Stimulated activated CD4-positive, alpha-beta T cell treated with anti-CD3 and anti-CD28 coated beads, Interleukin-1b, Interleukin-23, amount 100 ng/mL, for 1 hour (primary cell): ENCODE measurements at places on chromosomes 3 and 15.

DNA sequence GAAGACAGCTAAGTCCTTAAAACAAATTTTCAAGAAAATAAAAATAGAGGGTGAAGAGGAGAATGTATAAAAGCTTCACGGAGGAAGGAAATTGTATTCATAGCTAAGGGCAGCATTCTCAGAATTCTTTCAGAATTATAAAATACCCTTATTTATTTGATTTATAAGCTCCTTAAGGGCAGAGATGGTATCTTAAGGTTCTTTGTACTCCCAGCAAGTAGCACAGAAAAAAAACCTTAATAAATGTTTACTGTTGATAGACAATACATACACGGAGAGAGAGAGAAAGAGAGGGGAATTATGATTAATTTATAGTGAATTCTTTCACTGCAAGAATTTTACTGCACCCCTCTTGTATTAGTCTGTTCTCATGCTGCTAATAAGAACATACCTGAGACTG, 375.6 kb upstream of the CCDC54 start:
- DNase-seq: no peak

GRCh38 chr15:27723821-27724220, 375.3 kb downstream of the OCA2 start:
- DNase-seq: no peak

DNA sequence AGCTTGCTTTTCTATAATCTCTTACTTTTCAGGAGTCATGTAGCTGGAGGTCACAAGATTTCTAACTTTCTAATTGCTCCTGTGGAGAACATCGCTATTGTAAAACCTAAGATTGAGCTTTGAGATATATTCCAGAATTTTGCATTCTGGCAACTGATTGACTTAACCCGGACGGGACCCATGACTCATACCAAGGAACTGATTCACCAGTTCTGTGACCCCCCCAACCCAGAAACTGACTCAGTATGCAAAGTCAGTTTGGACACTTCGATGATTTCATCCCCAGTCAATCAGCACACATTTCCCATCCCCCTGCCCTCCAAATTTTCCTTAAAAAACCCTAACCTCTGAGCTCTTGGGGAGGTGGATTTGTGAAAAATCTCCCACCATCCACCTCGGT, 396.5 kb upstream of the GBE1 start:
- DNase-seq: no peak

DNA sequence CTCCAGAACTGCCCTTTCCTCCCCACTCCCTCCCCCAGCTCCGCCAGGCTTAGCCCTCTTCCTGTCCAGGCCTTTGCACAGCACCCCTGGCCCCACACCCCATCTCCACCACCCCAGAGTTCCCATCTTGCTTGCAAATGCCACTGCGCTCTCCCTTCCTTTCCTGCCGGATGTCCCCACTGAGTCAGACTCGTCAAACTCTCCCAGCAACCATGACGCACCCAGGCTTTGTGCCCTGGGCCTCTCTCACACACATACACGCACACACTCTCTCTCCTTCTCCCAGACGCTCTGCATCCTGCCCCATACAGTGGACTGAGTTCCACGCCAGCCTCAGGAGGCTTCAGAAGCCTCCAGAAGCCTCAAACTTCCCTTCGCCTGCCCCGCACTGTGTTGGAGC, 2.8 kb upstream of the CCDC9B start:
- no peak for DNase-seq

DNA sequence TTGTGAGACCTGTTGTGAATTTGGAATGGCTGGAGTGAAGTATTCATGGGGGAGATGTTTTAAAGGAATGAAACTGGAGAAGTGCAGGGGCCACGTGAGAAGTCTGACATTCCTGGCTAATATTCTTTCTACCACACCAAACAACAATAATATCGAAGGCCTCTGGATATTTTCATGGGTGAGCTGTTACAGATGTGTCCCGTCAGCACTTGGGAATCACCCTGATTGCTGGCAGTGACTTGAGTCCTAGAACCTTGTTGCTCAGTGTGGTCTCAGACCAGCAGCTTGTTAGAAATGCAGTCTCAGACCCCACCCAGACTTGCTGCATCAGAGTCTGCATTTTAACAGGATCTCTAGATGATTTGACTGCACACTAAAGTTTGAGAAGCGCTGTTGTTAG, 113.8 kb downstream of the ITPR1 start:
- DNase-seq: no peak

GRCh38 chr15:81386947-81387346, 12.9 kb upstream of the TMC3 start:
- no peak for DNase-seq

- DNase-seq: no peak
These were observed 52.7 kb upstream of the ATOSA start for GRCh38 chr15:52731732-52732470.

DNA sequence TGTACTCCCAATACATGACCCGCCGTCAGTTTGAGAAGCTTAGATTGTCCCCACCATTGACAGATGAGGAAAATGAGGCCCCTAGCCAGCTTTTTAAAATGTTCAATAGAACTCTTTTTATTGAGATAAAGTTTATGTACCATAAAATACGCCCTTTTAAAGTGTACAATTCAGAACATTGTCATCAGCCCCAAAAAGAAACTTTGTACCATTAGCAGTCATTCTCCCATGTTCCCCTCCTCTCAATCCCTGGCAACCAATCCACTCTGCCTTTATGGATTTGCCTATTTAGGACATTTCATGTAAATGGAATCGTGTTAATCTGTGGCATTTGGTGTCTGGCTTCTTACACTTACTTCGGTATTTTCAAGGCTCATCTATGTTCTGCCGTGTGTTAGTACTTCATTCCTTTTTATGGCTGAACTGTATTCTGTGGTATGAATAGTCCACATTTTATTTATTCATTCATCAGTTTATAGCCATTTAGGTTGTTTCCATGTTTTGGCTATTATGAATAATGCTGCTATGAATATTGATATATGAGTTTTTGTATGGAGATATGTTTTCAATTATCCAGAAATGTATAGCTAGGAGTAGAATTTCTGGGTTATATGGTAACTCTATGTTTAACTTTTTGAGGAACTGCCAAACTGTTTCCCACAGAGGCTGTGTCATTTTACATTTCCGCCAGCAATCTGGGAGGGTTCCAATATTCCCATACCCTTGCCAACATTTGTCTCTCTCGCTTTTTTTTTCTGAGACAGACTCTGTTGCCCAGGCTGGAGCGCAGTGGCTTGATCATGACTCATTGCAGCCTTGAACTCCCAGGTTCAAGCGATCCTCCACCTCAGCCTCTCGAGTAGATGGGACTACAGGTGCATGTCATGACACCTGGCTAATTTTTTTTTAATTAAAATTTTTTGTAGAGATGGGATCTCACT, 15.3 kb upstream of the PTPN23 start:
- no peak for DNase-seq

GRCh38 chr15:78195735-78196201, 38.6 kb downstream of the ACSBG1 start:
- DNase-seq: peak; percentile 2

GRCh38 chr3:51916418-51916817, 13.3 kb upstream of the IQCF1 start:
- DNase-seq: no peak

- no peak for DNase-seq
These were observed 41.5 kb downstream of the HRH1 start for GRCh38 chr3:11195721-11196332.

DNA sequence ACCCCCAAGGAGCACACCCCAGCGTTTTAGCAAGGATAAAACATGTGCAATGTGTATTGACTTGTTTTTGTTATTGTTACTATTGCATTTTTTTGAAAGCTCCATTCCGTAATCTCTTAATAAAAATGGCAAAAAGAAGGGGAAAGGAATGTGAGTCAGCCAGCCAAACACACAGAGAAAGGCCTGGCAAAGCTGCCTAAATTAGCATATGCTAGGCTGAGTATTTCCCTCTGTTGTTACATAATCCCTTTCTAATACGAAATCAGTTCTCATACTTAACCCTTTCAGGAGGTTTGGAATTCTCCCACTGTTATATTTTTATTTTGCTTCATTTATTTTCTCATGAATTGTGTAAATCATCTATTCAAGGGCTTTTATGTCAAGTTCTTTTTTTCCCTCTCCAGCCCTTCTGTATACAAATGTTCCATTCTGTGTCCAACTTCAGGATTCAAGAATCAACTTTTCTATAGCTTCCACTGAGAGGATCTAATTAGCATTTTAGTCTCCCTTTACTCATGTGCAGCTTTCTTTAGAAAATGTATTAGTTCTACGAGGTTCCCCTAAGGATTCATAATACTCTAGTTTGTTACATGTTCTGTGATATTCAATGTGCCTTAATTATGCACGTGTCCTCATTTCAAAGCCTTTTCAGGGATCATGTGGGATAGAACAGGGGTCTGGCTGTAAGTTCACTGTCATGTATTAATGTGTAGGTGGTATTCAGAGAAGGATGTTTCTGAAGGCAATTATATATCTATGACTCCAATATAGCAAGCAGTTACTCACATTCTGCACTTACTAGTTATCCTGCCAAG, 9.2 kb downstream of the CADM2 start:
- no peak for DNase-seq

DNA sequence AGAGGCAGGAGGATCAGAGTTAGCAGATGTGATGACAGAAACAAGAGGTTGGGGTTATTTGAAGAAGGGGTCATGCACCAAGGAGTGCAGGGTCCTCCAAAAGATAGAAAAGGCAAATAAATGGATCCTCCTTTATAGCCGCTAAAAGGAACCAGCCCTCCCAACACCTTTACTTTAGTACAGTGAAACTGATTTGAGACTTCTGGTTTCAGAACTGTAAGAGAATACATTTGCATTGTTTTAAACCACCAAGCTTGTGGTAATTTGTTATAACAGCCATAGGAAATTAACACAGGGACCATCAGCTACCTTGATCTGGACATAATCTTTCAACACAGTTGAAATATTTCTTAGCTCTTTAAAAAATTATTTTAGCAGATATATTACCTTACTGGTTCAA, 166.6 kb downstream of the TIGIT start:
- DNase-seq: no peak

GRCh38 chr15:27826902-27827714, 272.0 kb downstream of the OCA2 start:
- no peak for DNase-seq

DNA sequence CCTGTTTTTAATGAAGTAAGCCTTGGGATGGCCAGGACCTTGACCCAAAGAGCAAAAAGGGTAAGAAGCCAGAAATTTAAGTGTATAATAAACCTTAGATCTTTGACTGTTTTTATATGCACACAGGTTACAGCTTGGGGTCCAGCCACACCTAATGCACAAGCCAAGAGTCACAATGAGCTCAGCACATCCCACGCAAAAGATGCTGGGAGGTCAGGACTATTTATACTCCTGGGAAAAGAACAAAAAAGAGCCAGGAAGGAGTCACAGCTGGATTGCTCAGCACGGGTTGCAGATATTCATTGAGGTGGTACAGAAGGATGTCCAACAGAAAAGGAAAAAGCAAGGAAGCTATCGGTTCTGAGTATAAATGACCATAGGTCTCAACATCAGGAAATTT, 536.3 kb downstream of the NTRK3 start:
- DNase-seq: no peak

DNA sequence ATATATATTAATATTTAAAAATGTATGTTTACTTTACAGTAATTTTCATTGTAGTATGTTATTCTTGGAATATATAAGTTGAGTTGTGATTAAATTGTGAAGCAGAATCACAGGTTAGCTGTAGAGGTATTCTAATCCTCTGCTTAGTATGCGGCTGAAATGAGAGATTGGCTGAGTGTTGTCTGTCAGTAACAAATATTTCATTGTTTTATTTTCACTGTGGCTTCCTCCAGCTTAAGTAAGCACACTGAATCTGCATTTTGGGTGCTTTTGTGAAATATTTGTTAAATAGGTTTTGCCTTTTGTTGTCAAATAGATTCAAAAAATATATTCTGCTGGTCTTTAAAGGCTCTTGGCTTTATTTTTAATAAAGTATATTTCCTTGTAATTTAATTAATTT, 357.5 kb downstream of the CADM2 start:
- no peak for DNase-seq

DNA sequence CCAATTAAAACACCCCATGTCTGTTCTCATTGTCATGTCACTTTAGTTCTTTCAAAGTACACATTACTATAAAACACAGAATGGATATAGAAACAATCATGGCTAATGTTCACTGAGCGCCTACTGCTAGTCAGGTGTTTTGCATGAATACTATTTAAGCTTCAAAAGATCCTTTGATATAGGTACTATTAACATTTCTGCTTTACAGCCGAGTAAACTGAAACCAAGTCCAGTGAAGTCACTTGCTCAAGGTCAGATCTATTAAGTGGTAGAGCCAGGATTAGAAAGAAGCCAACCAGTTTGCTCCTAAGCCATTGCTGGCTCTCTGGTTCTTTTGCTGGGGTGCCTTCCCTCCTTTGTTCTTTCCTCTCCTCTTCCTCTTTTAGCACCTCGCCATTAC, 32.4 kb upstream of the NMNAT3 start:
- no peak for DNase-seq

GRCh38 chr3:98952404-98952803, 50.9 kb upstream of the DCBLD2 start:
- no peak for DNase-seq

- DNase-seq: no peak
These were observed 897 bp upstream of the TLE3 start for GRCh38 chr15:70098461-70099166.

DNA sequence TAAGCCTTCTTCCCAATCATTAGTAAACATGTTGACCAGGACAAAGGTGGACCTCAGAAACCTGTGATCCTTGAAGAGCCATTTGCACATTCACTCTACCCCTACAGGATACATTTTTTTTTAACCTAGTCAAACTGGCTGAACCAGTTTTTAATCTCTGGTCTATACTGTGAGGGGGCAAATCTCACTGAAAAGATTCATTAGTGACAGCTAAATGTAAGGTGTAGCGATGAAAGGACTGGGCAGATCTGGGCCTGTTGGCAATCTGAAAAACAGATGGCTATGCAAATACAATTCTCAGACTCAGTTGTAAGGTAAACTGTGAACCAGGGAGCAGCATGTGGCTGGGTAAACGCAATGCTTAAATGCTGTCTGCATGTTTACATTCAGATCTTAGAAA, 75.6 kb upstream of the SNTN start:
- no peak for DNase-seq

DNA sequence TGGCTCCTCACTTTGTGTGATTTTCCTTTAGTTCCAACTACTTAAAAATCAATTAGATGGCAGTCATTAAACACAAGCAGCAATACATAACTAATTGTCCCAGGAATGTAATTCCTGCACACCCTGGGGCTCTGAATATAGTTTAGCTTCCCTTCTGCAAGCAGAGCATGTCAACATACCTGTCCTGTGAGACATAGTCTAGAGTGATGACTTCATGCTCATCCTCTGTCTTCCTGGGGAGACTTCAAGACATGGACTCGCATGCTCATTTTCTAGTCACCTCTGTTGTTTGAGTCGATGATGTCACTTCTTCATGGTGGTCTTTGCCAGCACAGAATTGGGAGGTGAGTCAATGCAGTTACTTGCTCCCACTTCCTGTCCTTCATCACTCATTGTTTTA, 15.7 kb downstream of the C3orf52 start:
- DNase-seq: no peak

- DNase-seq: no peak
These were observed 47.2 kb upstream of the IQSEC1 start for GRCh38 chr3:13120289-13120927.
